A172 (cell line): ENCODE measurements at places on chromosomes 2 and 18.

- no peak for DNase-seq
Measured at GRCh38 chr2:38522754-38523349, 79.9 kb downstream of the HNRNPLL start.

DNA sequence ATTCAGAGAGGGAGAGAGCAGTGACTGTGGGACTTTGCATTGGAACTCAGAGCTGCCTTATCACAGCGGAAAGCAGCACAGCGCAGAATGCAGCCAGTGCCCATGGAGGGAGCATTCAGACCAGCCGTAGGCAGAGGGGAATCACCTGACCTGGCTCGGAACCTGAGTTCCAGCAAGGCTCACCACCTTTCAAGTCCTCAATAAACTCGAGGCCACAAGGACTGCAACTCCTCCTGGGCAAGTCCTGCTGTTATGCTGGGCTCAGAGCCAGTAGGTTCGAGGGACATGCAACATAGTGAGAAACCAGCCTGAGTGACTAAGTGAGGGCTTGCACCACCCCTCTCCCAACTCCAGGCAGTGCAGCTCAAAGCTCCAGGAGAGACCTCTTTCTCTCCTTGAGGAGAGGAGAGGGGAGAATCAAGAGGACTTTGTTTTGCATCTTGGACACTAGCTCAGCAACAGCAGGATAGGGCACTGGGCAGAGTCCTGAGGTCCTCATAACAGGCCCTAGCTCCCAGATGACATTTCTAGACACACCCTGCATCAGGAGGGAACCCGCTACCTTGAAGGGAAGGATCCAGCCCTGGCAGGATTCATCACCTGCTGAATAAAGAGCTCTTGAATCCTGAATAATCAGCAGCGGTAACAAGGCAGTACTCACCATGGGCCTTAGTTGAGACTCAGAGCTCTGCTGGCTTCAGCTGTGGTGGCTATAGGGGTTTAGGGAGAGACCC, 136.8 kb upstream of the OTOS start:
- no peak for DNase-seq

DNA sequence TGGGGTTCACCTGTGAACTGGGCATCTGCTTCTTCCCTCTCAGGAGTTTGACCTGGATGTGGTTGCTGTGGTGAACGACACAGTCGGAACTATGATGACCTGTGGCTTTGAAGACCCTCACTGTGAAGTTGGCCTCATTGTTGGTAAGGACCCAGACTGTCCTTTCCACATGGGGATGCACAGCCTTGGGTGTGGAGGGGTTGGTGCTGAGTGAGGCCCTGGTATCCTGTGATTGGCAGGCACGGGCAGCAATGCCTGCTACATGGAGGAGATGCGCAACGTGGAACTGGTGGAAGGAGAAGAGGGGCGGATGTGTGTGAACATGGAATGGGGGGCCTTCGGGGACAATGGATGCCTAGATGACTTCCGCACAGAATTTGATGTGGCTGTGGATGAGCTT, 52.3 kb downstream of the HK2 start:
- no peak for DNase-seq

- peak; percentile 48 for DNase-seq
Measured at GRCh38 chr2:212863185-212863588, 288.2 kb downstream of the IKZF2 start.

DNA sequence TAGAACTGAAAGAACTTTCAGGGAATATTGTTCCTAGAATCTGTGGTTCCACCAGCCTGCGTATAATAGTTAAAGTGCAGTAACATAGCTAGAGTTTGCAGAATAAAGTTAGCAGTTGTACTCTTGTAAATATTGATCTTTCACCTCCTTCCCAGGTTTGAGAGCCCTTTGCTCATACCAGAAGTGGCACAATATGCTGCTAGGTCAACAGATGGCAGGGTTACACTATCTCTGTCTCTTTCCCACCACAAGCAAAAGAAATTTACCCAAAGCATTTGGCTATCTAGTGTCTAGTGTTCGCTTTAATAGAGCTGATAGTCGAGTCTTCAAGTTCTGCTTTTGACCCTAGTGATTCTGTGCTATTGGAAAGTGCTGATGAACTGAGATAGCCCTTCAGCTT, 119.0 kb upstream of the KLHL14 start:
- no peak for DNase-seq

GRCh38 chr18:45755934-45756333, 32.0 kb downstream of the SLC14A1 start:
- DNase-seq: peak; percentile 54

DNA sequence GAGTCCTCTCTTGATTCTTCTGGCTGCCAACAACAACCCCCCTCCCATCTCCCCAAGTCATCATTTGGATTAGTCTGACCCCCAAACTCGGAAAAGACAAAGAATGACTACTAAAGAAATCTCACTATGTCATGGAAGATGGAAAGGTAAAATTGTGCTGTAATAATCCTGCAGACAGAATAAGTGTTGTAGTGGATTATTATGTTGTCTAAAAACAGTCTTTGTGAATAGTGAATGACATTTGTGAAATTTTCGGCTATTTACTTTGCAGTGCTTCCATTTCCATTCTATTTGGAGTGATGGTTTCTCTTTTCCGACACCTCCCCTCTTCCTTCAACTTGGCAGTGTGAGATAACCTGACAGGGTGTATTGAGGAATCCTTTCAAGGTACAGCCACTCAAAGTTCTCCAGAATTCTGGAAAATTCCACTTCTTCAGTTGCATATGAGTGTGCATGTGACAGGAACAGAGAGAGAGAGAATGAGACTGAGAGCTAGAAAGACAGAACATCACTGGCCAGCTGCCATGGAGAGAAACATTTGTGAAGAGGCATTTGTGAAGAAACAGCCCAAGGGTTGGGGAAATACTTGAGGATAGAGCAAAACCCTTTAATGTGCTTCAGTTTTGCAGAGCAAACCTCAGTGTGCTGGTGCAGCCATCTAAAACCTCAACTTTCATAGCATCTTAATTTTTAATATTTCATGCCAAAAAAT, 141.9 kb upstream of the DLX2 start:
- no peak for DNase-seq

GRCh38 chr18:22069916-22070315, 99.5 kb upstream of the GATA6 start:
- DNase-seq: no peak

- peak; percentile 37 for DNase-seq
Measured at GRCh38 chr2:30026091-30027055, 105.0 kb upstream of the ALK start.

- DNase-seq: peak; percentile 59
Measured at GRCh38 chr2:11022591-11023273, 111.0 kb downstream of the KCNF1 start.

GRCh38 chr2:112065966-112066365, 10.9 kb downstream of the TMEM87B start:
- DNase-seq: peak; percentile 83

- peak; percentile 18 for DNase-seq
Measured at GRCh38 chr2:82089518-82089917, 1785.0 kb upstream of the LRRTM1 start.

- DNase-seq: no peak
Measured at GRCh38 chr2:210007895-210008294, 5.5 kb downstream of the RPE start.

GRCh38 chr2:36561237-36561944, 36.6 kb downstream of the FEZ2 start:
- DNase-seq: peak; percentile 99

DNA sequence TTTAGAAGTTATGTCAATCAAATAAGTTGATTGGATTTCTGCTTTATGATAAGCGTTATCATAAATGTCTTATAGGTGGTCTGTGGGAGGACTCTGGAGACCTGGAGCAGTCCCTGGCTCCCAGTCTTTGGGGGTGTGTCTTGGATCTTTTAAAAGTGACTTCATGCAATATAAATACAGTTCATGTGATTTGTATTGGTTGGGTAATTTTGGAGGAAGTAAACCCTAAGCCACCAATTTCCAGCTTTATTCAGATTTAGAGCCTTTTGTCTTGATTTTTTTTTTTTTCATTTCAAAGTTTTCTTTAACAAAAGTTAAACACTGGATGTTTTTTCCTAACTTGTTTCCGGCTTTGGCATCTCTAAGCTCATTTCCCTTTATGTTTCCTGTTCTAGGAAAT, 68.8 kb downstream of the MAP4K4 start:
- no peak for DNase-seq

- DNase-seq: no peak
Measured at GRCh38 chr2:88201811-88202169, 31.6 kb downstream of the THNSL2 start.

DNA sequence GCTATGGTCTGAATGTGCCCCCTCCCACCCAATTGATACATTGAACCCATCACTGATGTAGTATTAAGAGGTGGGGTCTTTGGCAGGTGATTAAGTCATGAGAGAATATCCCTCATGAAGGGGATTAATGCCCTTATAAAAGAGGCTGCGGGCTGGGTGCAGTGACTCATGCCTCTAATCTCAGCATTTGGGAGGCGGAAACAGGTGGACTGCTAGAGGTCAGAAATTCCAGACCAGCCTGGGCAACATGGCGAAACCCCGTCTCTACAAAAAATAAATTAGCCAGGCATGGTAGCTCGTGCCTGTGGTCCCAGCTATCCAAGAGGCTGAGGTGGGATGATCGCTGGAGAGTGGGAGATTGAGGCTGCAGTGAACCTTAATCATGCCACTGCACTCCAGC, 14.3 kb downstream of the POLR2D start:
- DNase-seq: no peak

- no peak for DNase-seq
Measured at GRCh38 chr2:24328010-24328409, 32.3 kb downstream of the ITSN2 start.

DNA sequence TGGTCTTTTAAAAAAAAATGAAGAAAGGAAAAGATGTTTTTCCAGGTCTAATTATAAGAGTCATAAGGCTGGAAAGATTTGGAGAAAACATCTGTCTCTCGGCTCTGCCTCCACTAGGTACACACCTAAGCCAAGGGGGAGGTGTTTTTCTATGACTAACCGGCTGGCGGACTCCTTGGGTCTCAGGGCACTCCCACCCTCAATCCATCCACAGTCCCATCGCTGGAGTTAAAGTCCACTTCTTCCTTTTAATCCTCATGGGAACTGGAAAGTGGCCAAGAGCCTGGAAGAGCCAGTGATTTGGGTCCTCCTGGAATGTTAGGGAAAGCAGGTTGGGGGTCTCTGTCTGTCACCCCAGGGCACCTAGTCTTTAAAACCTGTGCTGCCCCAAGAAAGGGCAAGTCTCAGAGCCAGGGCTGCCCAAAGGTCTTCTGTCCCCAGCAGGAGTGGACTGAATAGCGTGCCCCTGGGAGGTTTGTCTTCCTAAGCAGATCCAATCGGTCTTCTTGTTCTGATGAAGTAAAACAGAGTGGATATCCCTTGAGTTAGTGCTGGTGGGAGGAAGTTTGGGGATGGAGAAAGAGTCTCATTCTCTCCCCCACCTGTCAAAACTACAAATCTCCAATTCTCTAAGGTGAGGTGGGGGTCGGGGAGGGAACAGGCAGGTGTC, 66.4 kb downstream of the MCFD2 start:
- DNase-seq: peak; percentile 73

GRCh38 chr2:44954889-44955592, 13.5 kb downstream of the SIX3 start:
- DNase-seq: no peak

DNA sequence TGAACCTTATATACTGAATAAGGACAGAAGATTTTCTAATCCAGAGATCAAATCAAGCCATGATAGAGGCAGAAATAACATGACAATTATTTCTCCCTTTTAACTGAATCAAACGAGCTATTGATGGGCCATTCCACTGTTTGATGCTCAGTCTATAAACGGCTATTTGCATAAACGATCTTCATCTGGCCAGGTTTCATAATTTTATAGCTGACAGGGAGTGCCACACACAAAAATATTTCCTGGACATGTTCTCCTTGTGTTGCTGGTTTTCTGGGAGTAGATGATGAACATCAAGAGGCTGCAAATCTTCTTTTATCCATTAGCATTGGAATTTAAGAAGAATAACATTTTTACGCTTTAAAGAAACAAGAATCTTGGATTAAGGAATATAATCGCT, 63.1 kb downstream of the ACVR1C start:
- DNase-seq: no peak

GRCh38 chr2:9474361-9475057, at the start of gene IAH1:
Gene IAH1 (plus strand): TSS chr2:9474551. CDS start chr2:9474567, 16 bp downstream.
- no peak for DNase-seq

GRCh38 chr2:65326276-65326675, 98.6 kb downstream of the ACTR2 start:
- no peak for DNase-seq

DNA sequence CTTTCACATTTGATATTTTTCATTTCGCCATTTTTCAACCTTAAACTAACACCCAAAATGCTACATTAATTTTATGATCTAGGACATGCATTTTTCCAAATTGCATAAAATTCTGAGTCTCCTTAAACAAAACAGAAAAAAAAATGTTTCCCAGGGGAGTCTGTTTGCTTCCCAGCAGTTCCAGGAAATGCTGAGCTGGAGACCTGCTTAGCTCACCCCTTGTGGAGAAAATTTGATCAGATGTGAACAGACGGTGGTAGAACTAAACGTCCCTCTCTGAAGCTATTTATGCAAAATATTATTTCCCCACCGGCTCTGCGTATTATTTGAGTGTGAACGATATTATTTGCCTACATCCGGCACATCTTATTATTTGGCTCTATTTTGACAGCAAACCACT, 74.9 kb upstream of the AGAP1 start:
- no peak for DNase-seq

DNA sequence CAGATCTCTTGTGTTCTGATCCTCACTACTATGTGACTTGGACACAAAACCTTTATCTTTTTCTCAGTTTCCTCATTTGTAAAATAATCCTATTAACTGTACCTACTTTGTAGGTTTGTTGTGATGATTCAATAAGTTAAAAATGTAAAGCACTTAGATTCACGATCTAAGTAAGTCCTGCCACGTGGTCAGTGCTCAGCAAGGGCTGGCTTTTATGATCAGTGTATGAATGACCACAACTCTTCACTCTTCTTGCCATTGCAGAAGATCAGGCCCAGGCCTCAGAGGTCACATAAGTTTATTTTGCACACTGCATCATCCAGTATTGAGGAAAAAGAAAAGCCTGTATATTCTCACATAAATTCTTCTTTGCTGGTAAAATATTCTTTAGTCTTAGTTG, 1192.5 kb upstream of the ACVR2A start:
- peak; percentile 64 for DNase-seq

DNA sequence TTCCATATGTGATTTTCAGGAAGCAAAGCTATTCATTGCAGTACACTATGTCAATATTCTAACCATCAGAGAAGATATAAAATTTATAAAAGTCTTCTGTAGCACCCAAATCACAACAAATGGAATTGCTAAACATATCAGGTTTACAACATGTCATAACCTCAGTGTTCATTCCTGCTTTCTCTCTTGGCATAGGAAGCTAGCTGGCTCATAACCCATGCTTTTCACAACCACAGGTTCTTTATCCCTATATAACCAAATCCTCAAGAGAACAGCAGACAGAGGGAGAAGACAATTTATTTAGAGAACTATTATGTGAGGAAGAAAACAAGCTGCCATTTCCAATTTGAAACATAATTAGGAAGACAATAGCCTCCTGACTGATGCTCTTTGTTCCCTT, 997.0 kb upstream of the ACVR2A start:
- DNase-seq: no peak
